ENCODE measurements at places on chromosomes 12 and 14.

DNA sequence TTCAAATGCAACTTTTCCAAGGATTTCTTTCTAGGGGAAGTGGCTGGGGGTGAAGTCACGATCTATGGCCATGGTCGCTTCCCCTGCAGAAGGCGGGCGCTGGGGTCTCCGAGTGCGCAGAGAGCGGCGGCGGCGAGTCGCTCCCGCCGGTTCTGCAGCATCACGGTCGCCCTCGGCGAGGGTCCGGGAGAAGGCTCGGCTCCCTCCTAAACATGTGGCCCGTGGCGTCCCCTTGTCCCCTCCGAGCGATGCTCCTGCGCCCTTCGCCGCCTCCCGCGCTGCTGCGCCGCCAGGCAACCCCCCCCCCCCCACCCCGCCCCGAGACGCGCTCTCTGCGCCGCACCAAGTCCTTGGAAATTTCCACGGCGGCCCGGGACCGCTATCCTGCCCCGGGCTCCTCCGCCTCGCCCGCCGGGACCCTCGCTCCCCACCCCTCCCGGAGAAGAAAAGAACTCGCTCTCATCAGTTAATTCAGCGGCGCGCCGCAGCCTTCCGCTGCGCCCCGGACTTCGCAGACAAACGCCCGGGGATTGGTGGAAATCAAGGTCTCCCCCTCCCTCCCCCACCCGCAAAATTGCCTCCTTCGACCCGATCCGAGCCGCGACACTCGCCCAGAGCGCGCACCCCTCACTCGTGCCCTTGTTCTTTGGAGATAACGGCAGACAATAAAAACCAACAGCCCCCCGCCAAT is at the start of gene ST8SIA1:
TSS of gene ST8SIA1 (minus strand) at position 298 of the 691 bp plus-strand sequence. CDS start 475 bp downstream, outside the sequence.
- DNase-seq, result no peak

- no peak for DNase-seq
Observed at GRCh38 chr14:72451054-72451972, 442.6 kb downstream of the DPF3 start.

DNA sequence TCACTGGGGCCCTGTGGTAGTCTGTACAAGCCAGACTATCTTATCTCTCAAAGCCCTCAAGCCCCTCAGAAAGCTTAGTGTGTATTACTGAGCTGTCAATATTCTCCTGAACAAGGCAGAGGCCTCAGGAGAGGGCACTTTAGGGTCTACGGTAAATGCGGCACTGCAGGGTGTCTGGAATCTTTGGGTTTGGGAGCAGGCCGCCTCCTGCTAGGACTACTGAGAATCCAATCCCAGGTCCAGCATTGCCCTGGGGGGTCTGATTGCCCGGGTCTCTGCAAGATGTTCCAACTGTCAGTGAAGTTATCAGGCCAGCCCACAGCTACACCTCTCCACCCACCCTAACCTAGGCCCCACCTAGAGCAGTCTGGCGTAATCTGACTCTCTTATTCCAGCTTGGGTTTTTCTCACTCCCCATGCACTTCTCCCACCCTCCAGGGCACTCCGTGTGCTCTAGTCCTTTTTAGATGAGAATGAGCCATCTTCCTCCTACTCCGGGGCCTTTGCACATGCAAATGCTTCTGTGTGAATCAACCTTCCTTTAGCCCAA is 4.3 kb upstream of the ZFP36L1 start:
- no peak for DNase-seq

GRCh38 chr12:26177283-26177682 is 18.1 kb upstream of the SSPN start:
- DNase-seq, result no peak

DNA sequence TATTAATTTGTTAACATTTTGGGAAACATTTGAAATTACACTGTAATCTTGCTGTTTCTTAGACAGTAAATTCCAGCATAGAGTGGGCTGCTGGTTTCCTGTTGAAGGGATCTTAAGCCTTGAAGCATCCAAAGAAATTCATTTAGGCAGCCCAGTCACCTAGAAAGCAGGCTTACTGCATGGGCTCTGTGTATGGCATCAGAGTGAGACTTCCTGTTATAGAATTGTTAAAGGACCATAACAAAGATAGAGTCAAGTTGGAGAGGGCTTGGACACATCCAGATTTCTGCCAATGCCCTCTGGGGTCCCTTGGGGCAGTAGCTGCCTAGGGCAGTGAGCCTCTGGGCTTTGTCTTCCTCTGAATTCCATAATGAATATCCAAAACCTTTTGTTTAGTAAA is 149.2 kb downstream of the DYRK2 start:
- DNase-seq, result no peak
